ENCODE measurements at places on chromosomes 3 and 15. TPM values are rescaled to one million over a fixed set of nuclear protein-coding genes. Genes with fewer than 3 reads are reported as not detected.

- H3K36me3 ChIP-seq, result no peaks in the 10 kb centered on the region
- H3K4me3 ChIP-seq, result no peak overlapping the region
- no peaks in the 10 kb centered on the region for H3K27me3 ChIP-seq
- DNase-seq, result no peak
- H3K4me1 ChIP-seq, result no peaks in the 10 kb centered on the region
Measured at GRCh38 chr15:37007301-37007700, 93.0 kb downstream of the MEIS2 start.

GRCh38 chr3:23832523-23832922, 26.8 kb downstream of the UBE2E1 start:
- H3K27ac ChIP-seq, result no peak overlapping the region
- peaks cover 2% of the 10 kb centered on the region for H3K36me3 ChIP-seq
- no peaks in the 10 kb centered on the region for H3K27me3 ChIP-seq
- peaks cover 82% of the 10 kb centered on the region for H3K4me1 ChIP-seq

DNA sequence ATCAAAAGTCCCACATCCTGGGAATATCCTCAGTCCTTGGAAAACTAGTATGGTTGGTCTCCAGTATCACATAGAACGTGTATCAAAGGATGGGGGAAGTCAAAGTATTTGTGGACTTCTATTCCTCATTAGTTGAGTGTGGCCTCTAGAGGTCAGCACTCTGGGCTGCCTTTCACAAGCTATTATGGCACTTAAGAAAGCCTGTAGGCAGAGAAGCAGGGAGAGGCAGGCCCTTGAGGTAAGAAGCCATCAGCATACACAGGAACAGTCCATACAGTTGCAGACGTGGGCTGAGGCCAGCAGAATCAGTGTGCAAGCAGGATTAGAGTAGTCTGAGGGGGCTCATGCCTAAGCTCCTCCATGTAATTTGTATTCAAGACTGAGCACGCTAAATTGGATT, 341.7 kb downstream of the CLSTN2 start:
- DNase-seq, result no peak
- H3K4me3 ChIP-seq, result no peak overlapping the region
- H3K4me1 ChIP-seq, result no peaks in the 10 kb centered on the region
- H3K27ac ChIP-seq, result no peak overlapping the region

- no peaks in the 10 kb centered on the region for H3K27me3 ChIP-seq
- H3K36me3 ChIP-seq, result no peaks in the 10 kb centered on the region
- H3K4me1 ChIP-seq, result no peaks in the 10 kb centered on the region
- H3K27ac ChIP-seq, result no peak overlapping the region
Measured at GRCh38 chr3:151843275-151843674, 29.4 kb downstream of the AADAC start.

DNA sequence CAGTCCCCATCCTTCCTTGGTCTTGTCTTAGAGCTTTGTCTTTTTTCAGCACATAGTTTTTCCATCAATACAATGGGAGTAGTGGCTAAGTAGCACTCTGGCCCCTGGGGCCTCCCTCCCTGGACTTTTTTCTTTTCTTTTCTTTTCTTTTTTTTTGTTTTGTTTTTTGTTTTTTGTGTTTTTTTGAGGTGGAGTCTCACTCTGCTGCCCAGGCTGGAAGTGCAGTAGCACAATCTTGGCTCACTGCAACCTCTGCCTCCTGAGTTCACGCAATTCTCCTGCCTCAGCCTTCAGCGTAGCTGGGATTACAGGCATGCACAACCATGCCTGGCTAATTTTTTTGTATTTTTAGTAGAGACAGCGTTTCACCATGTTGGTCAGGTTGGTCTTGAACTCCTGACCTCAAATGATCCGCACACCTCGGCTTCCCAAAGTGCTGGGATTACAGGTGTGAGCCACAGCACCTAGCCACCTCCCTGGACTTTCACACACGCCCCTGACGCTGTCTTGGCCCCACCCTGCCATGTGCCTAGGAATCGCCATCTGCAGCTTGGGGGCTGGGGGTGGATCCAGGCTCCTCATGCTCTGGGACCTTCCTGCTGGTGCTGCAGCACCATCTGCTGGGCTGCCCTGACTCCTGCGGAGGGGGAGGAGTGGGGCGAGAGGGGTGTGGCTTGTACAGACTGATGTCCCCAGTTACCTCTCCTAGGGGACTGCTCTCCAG, 2.8 kb downstream of the C15orf39 start:
- peak overlapping the region; percentile 90 for H3K4me3 ChIP-seq
- peaks cover 37% of the 10 kb centered on the region for H3K4me1 ChIP-seq
- peak; percentile 76 for DNase-seq
- H3K36me3 ChIP-seq, result peaks cover 38% of the 10 kb centered on the region

DNA sequence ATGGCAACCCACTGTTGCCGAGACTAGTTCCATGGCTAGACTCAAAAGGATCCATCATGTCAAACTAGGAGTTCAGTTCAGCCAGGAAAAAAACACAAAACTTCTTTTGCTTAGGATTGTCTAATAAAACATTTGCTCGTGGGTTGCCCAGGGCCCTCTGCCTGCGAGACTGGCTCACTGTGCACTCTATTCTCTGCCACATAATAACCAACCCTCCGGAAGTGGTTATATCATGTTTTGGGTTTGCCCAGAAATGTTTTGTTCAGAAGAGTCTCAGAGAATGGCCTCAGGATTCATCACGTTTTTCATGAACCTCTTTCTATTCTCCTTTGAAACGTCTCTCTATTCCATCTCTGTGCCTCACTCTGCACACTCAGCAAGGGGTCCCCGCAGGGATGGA, 216.1 kb downstream of the SV2B start:
- H3K27ac ChIP-seq, result no peak overlapping the region
- peaks cover 16% of the 10 kb centered on the region for H3K27me3 ChIP-seq
- no peak for DNase-seq
- no peak overlapping the region for H3K4me3 ChIP-seq
- no peaks in the 10 kb centered on the region for H3K36me3 ChIP-seq

Gene TRPM1
- not detected for total RNA-seq

Gene EFL1
- 19.0 TPM for total RNA-seq
